Upper lobe of right lung (tissue), 1 donor: ENCODE measurements at places on chromosomes 12 and 14. TPM values are rescaled to one million over a fixed set of nuclear protein-coding genes. Genes with fewer than 3 reads are reported as not detected.

- H3K27me3 ChIP-seq, result no peaks in the 10 kb centered on the region
- H3K4me1 ChIP-seq, result peaks cover 5% of the 10 kb centered on the region
- H3K27ac ChIP-seq, result no peak overlapping the region
- DNase-seq, result no peak
- no peaks in the 10 kb centered on the region for H3K36me3 ChIP-seq
Observed at GRCh38 chr12:13223941-13224340, 27.4 kb downstream of the EMP1 start.

- peak overlapping the region; percentile 100 for H3K27ac ChIP-seq
- no peaks in the 10 kb centered on the region for H3K27me3 ChIP-seq
Observed at GRCh38 chr14:75283162-75283832, 4.7 kb downstream of the FOS start.

DNA sequence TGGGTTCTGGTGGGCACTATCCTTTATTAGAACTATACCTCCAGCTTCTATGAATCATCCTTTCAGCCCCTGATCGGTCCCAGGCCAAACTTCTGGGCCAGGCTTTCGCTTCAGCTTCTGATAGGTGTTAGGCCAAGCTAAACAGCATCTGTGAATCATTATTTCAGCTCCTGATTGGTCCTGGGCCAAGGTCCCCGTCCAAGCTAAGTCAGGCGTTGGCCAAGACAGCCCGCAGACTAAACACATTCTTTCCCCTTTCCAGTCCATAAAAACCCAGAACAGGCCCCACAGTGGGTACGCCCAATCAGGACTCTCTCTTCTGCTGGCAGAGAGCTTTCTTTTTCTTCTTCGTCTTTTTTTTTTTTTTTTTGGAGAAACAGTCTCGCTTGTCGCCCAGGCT lies 1808.9 kb upstream of the SEL1L start:
- H3K27ac ChIP-seq, result no peak overlapping the region
- no peak for DNase-seq
- H3K27me3 ChIP-seq, result no peaks in the 10 kb centered on the region
- H3K36me3 ChIP-seq, result no peaks in the 10 kb centered on the region
- H3K4me1 ChIP-seq, result no peaks in the 10 kb centered on the region
- no peak overlapping the region for H3K4me3 ChIP-seq

DNA sequence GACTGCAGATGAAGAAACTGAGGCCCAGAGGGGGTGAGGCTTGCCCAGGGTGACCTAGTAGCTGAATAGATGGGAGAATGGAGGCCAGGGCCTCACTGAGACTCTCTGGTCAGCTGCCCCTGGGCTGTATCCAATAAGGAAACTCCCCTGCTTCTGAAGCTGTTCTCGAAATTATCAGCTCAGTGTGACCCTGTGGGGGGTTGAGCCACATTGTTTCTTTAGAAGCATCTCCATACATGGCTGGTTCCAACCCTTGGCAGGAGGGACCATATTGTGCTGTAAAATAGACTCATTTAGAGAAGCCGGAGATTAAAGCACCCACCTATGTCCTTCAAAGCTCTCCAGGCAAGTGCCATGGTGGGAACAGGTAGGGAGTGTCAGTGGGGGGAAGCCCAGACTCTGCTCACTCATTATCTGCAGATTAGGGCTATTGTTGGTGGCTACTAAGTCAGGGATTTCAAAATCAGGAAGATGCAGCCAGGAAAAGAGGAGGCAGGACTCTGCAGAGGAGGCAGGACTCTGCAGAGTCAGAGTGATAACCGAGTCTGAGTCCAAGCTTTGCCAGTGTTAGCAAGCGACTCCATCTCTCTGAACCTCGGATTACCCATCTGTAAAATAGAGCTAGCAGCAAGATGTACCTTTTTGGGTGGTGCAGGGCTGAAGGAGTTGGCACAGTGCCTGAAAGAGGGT lies 3.5 kb downstream of the SERPINA5 start:
- peaks cover 4% of the 10 kb centered on the region for H3K4me1 ChIP-seq
- H3K36me3 ChIP-seq, result no peaks in the 10 kb centered on the region
- no peak for DNase-seq
- no peaks in the 10 kb centered on the region for H3K27me3 ChIP-seq
- no peak overlapping the region for H3K4me3 ChIP-seq

The CAPZA3 gene
- not detected for total RNA-seq

DNA sequence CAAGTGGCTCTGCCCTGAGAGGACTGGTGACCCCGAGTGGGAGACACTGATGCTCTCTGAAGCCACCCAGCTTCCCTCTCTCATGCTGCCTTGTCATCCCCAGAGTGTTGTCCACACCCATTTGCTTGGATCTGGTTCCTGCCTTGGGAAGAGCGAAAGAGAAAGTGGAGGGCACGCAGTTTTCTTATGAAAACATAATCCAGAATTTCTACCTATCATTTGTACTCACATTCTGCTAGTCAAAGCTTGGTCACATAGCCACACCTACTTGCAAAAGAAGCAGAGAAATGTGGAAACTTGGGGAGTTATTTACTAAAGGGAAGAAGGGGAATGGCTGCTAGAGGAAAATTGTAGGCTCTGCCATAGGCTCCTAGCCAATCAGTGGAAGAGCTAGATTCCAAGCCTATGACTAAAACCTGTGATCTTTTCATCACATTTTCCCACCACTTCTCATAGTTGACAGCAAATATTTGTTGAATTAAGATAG lies 326.3 kb downstream of the ZFP36L1 start:
- peaks cover 33% of the 10 kb centered on the region for H3K4me1 ChIP-seq
- H3K27me3 ChIP-seq, result no peaks in the 10 kb centered on the region
- no peak overlapping the region for H3K4me3 ChIP-seq

DNA sequence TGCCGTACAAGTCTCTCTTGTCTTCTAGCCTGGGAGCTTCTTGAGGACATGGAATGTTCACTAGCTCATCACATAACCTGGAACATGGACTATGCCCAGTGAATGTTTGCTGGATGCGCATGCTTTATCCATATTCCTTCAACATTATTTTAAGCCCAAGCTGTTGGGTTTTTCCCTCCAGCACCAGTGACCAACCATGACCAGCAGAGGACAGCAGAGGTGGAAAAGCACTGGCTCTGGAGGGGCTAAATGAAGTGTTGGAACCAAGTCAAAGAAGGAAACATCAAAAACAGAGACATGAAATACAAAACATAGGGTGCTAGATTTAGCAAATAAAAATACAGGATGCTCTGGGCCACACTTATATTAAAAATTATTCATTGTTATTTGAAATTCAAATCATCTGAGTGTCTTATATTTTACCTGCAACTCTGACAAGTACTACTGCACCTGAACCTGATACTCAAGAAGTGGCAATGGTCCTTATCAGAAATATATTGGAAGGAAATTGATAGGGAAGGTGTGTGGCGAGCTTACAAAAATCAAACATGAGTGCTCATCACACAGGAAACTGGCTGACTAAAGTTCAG lies 23.1 kb upstream of the HELB start:
- DNase-seq, result no peak
- H3K36me3 ChIP-seq, result no peaks in the 10 kb centered on the region
- H3K27me3 ChIP-seq, result no peaks in the 10 kb centered on the region
- H3K27ac ChIP-seq, result no peak overlapping the region
- no peak overlapping the region for H3K4me3 ChIP-seq

GRCh38 chr14:96590190-96590864 lies 88.1 kb downstream of the PAPOLA start:
- no peak overlapping the region for H3K27ac ChIP-seq
- H3K36me3 ChIP-seq, result no peaks in the 10 kb centered on the region
- no peak overlapping the region for H3K4me3 ChIP-seq

DNA sequence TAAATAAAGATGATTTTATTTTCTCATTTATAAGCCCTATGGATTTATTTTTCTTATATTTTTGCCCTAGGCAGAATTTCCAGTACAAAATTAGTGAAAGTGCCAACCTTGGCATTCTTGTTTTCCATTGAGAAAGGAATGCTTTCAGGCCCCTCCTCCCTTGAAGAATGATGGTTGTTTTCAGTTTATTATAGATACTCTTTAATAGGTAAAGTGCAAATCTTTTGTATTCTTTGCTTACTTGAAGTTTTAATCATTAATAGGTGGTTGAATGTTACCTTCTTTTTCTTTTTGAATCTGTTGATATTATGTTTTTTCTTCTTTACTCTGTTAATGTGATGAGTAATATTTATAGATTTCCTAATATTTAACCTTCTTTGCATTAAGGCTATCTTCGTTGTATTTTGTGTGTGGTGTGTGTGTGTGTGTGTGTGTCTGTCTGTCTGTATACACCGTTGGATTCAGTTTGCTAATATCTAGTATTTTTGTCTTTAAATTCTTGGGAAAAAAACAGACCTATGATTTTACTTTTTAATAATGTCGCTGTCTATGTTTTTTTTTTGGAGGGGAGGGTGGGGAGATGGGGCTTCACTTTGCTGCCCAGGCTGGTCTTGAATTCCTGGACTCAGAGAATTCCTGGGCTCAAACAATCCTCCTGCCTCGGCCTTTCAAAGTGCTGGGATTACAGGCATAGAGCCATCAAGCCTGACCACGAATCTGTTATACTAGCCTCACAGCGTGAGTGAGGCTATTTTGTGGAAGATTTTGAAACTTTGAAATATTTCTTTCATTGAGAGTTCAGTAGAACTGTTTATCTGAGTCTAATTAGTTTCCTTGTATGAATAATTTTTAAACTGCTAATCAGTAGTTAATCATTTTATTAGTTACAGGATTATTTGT lies 13.5 kb downstream of the SRGAP1 start:
- no peaks in the 10 kb centered on the region for H3K27me3 ChIP-seq
- no peak overlapping the region for H3K27ac ChIP-seq
- H3K36me3 ChIP-seq, result no peaks in the 10 kb centered on the region
- no peak overlapping the region for H3K4me3 ChIP-seq

DNA sequence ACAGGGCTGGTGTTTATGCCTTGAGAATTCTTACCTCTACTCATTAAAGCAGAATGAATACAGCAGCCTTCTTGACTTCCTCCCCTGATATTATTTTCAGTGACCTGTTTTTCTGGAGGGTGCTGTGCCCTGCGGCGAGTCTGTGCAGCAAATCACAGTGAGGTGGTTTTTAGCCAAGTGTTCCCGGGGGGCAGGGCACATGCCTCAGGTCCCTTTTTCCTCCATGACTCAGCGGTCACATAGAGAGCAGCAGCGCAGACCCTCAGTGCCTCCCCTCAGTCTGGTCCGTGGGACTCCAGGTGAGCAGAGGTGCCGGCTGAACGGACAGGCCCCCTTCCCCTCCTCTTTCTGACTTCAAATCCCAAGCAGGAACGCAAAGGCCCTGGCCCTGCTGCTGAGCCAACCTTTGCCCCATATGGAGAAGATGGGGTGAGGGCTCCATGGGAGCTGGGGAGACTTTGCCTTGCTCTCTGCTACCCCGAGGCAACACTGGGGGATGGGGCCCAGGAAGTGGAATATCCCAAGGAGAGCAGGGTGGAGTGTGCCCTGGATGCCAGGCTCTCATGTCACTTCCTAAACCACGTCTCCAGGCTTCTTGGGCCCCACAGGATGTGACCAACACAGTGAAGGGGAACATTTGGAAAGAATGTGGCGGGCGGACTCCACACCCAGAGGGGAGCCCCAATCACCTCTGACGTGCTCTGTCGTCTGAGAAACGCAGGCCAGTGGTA lies 90.0 kb downstream of the DHRS2 start:
- no peaks in the 10 kb centered on the region for H3K27me3 ChIP-seq
- H3K27ac ChIP-seq, result no peak overlapping the region
- H3K4me3 ChIP-seq, result no peak overlapping the region
- H3K36me3 ChIP-seq, result no peaks in the 10 kb centered on the region

DNA sequence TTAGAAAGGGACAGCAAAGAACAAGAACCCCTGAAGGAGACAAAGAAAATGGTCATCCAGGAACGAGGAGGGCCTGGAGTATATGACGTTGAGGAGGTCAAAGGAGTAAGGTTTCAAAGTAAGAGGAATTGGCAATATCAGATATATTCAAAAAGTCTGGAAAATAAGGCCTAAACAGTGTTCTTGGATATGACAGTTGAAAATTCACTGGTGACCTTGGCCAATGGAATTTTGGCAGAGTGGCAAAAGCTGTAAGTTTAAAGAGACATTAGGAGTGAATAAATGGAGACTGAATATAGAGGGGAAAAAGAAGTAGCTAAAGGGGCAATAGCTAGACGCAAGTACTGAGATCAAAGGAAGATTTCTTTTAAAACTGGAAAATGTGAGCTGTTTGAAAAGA lies 4.1 kb upstream of the ACTN1 start:
- no peak for DNase-seq
- no peaks in the 10 kb centered on the region for H3K27me3 ChIP-seq
- no peaks in the 10 kb centered on the region for H3K4me1 ChIP-seq
- no peak overlapping the region for H3K4me3 ChIP-seq
- H3K36me3 ChIP-seq, result no peaks in the 10 kb centered on the region

GRCh38 chr12:91817517-91817916 lies 328.1 kb downstream of the BTG1 start:
- H3K36me3 ChIP-seq, result no peaks in the 10 kb centered on the region
- no peak overlapping the region for H3K27ac ChIP-seq
- no peak overlapping the region for H3K4me3 ChIP-seq
- no peak for DNase-seq
- no peaks in the 10 kb centered on the region for H3K27me3 ChIP-seq

DNA sequence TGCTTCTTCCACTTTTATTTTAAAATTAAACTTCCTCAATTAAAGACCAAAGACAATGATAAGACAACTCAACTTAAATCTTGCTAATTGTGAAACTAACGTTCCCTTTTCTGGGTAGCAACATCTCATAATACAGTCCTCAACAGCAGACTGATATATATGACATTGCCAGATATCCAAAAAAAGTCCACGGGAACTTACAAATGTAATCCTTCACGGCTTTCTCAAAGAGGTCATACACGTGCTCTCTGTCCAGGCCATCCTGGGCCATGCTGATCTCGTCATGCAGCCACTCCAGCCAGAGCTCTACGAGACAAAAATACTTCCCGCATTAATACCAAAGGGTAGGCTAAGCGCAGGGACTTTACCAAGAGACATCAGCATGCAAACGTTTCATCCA lies 13.3 kb downstream of the SART3 start:
- H3K4me3 ChIP-seq, result no peak overlapping the region
- no peak overlapping the region for H3K27ac ChIP-seq
- H3K4me1 ChIP-seq, result peaks cover 15% of the 10 kb centered on the region
- DNase-seq, result no peak
- H3K36me3 ChIP-seq, result peaks cover 67% of the 10 kb centered on the region
- no peaks in the 10 kb centered on the region for H3K27me3 ChIP-seq
